ENCODE measurements at places on chromosomes 4 and X.

GRCh38 chr4:5160668-5161067 is 109.4 kb downstream of the STK32B start:
- DNase-seq: no peak

- DNase-seq: no peak
Observed at GRCh38 chr4:110654254-110654635, 31.4 kb upstream of the PITX2 start.

- DNase-seq: no peak
Observed at GRCh38 chr4:53306729-53307128, 59.1 kb downstream of the SCFD2 start.

GRCh38 chr4:14254252-14254651 is 626.7 kb upstream of the BOD1L1 start:
- DNase-seq: no peak

DNA sequence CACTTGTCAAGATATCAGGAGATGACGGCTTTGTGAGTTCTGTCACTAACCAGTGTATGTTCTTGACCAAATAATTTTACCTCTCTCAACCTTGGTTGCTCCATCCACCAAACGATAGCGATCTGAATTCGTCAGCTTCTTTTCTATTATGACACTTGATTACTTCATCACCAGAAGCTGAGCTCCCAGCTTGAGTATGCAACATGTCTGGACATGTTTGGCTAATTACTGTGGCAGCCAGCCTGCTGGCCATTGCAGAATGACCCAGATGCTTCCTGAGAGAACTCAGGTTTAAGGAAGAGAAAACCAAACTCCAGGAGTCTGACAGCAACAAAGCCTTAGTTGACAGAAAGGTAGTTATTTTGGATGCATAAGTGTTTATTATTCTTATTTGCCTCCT is 46.4 kb upstream of the PARM1 start:
- no peak for DNase-seq

DNA sequence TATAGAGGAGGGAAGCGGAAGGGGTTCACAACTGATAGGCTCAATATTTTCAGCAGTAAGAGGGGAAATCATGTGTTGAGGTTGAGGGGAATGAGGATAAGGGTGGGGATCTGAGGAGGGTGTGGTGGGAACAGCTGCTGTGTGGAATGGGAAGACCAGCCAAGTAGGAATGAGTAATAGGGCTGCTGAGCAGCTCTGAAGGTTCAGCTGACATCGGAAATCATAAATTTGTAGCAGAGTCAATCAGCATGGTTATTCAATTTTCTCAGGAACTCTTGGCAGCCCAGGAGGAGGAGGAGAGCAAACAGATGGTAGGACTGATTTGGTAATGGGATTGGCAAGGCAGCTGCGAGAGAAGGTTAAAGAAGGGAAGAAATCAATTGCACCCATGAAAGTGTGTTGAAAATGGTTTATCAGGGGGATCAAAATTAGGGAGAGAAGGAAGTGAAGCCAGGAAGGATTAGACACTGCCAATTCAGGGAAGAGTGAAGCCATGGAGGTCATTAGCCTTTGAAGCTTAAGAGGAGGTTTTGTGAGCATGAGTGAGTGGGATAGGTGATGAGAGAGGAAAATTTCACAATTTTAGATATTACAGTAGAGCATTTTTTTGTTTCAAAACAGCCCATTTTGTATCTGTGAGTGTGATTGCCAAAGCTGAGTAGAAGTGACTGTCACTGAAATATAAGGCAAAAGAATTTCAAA is 82.6 kb downstream of the PCDH7 start:
- no peak for DNase-seq

GRCh38 chrX:151031391-151031975 is 48.3 kb downstream of the HMGB3 start:
- no peak for DNase-seq

GRCh38 chr4:36841583-36842326 is 402.8 kb upstream of the NWD2 start:
- DNase-seq: no peak

DNA sequence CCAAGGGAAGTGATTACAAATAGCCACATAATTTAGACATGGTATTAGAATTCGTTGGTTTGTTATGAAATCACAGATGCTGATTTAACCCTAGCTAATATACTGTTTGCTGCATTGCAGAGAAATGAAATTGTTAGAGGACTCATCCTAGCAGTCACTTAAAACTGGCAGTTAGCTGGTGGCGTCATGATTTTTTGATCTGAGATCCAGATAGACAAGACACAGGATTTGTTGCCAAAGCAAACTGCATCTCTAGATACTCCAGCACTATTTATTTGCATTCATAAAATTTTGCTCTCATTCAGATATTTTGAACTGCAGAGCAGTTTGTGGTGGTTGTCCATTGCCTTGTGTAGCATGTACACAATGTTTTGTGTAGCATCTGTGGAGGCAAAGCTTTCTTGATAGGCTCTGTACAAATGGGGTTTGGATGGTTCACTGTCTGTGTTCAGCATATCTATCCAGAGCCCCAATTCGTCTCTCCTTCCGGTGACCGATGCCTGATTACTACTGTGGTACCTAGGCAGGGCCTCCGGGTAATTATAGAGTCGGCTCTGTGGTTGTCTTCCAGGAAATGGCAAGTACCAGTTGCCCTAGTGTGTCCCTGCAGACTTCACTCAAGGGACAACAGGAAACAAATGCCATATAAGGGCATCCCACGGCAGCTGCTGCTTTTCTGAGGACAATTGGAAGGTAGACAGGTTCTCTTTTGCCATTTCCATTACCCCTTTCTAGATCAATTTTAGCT is 30.1 kb upstream of the SPARCL1 start:
- peak; percentile 1 for DNase-seq

- no peak for DNase-seq
Observed at GRCh38 chrX:32026772-32027171, 954.9 kb upstream of the FTHL17 start.

GRCh38 chrX:16319929-16320328 is 152.6 kb downstream of the MAGEB17 start:
- no peak for DNase-seq

DNA sequence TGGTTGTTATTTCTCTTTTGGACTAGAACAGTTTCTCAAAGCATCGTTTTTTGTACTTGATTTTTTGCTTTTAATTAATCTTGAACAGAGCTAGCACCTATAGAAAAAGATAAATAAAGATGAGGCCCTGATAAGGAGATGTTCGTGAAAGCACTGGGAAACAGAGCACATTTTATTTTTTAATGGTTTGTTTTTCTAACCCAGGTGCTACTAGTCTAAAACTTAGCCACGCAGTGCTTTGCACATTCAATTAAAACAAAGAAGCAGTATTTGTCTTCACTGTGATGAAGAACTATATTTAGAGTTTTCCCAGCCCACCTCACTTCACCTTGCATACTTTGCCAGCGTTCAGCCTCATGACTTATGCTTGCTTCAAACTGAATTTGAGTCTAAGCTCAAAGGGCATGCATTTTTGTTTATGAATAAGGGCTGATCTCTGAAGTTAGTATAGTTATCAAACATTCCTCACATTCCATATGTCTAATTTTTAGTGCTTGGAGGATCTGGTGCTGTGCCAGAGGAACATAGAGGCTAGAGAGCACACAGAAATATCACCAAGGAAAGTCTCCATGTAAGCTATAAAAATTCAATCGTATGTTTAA is 76.7 kb downstream of the WWC2 start:
- no peak for DNase-seq

DNA sequence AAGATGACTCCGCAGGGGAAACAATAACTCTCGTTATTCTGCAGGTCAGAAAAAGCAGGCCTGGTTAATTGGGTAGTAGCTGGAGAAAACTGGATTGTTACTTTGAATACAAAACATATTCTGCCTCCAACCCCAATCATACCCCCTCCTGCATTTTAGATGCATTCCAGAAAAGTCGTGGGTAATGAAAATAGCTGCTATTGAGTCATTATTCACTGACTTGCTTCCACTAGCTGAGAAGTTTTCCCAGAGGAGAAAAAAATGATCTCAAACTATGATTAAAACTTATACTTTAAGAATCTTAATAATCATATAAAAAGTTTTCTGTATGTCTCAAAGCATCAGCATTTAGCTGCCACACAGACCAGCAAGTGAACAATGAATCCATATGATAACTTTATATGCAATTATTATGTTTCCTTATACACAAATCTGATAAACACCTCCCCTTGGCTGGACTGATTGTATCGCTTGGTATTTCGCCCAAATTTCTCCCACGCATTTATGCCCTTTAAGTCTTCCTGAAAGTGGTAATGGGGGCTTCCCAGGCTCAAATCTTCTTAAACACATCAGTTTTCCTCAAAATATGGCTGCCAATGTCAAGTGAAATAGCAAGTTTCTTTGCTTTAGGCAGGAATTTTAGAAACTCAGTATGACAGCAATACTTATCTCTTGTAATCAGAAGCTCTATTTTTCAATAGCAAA is 181.0 kb downstream of the LDB2 start:
- DNase-seq: no peak

DNA sequence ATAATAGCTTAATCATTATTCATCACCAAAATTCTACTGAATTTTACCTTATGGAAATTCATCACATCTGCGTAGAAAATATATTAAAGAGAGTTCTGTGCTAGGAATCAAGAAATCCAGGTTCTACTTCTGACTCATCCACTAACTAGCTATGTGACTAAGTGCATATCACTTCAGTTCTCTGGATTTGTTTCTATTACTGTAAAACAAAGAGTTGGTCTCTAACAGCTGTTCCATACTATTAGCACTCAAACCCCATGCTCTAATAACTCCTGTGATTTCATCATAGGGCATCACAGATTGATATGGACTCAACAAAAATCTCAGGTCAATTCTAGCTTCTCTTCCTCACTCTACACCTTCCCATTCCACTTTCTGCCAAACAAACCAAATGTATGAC is 572.0 kb downstream of the INPP4B start:
- DNase-seq: no peak

DNA sequence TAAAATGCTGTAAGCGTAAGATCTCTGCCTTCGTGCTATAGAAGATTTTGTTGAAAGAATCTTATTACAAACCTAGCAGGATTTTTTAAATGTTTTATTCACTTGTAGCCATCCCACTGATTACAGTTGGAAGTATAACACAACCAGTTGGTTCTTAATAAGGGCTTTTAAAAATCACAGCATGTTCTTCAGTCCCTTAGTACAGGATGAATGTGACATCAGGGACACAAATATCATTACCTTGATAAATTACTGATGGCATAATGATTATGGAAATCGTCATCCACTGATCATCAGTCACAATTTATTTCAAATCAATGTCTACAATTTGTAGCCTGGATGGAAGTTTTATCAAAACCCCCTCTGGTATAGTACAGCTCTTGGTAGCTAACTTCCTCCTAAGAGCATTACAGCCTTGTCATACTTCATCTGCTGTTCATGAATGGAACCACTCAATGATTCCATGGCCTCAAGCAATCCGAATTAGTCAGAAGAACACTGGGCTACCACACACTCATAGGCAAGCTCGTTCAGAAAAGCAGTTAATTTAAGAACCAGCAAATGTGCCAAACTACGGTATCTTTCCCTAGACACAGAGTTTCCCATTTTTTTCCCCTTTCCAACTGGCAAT is 389.2 kb upstream of the TENM3 start:
- no peak for DNase-seq

DNA sequence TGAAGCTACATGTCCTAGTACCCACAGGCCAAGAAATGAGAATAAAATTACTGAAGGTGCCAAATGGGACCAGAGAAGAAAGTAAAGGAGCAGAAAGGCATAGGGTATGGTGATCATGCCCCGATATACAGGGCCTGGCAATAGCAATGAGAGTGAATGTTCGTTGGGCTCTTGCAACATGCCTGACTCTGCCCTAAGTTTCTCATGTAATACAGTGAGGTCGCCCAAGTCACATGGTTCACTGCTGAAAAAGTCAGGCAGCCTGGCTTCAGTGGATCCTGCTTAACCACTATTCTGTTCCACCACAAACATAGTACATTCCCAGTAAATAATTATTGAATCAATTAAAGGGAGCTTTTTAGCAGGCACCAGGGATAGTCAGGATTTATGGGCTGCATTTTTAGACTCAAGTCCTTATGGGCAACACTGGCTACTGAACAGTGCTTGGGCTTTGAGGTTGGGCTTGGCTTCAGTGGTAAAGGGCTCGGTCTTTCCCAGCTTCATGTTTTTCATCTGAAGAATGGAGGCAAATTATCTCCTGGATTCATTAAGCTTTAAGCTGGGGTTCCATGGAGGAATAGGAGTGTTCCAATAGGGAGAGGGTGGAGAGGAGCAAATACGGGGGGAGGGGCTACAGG is 67.1 kb upstream of the ZNF518B start:
- DNase-seq: no peak

- no peak for DNase-seq
Observed at GRCh38 chr4:130025701-130026100, 929.7 kb downstream of the C4orf33 start.

GRCh38 chr4:150123087-150123486 is 44.8 kb downstream of the DCLK2 start:
- DNase-seq: no peak

DNA sequence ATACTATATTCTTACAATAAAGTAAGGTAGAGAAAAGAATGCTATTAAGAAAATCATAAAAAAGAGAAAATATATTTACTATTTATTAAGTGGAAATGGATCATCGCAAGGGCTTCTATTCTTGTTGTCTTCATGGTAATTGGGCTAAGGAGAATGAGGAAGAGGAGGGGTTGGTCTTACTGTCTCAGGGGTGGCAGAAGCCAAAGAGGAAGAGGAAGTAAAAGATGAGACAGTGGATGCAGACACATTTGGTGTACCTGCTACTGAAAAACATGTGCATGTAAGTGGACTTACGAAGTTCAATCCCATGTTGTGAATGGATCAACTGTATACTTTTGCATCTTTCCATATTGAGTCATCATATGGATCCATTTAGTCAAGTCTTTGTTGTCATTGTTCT is 1502.1 kb upstream of the ADGRL3 start:
- no peak for DNase-seq

- no peak for DNase-seq
Observed at GRCh38 chr4:174135936-174136406, 147.5 kb downstream of the FBXO8 start.

DNA sequence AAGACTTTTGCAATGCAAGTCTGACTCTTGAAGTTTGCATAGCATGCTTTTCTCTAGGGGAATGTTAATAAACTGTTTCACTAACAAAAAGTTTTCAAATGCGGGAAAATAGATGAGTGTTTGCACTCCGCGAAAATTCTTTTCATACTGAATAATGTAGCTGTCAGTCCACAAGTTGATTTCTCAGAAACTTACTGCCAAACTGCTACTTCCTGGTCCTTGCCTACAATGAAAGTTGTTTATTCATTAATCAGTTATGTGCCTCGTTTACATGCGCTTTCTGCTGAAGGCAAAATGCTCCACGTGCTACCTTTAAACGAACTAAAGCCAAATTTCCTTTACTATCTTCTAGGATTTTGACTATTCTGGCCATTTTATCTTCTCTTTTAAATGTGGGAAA is 166.2 kb downstream of the MAGEB17 start:
- no peak for DNase-seq

- no peak for DNase-seq
Observed at GRCh38 chr4:53912766-53913497, 151.5 kb downstream of the CHIC2 start.
